ENCODE measurements at places on chromosomes 7 and 10.

- DNase-seq: peak; percentile 46
These were observed 10.9 kb upstream of the RSU1 start for GRCh38 chr10:16828114-16828568.

DNA sequence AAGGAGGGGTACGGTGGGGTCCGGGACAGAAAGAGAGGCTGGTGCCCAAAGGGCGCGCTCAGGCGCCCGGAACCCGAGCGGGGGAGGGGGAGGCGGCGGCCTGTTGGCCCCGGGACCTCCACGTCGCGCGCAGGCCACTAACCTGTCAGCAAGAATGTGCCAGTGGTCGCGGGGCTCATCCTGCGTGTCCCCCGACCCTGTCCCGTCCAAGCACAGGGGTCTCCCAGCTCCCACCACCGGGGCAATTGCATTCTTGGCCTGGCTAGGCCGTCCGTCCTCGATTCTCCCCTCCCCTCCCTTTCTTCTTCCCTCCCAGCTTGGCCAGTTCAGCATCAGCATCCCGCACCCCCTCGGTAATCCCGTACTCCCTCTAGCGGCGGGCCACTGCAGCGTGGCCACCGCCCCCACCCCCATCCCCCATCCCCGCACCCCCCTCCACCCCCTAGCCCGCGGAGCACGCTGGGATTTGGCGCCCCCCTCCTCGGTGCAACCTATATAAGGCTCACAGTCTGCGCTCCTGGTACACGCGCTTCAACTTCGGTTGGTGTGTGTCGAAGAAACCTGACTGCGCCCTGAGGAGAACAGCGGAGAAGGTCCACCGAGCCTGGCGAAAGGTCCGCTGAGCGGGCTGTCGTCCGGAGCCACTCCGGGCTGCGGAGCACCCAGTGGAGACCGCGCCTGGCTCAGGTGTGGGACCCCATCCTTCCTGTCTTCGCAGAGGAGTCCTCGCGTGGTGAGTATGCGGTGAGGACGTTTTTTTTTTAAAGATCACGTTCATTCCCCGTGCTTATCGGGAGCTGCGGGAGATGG is at the start of gene SGCE:
Gene SGCE (minus strand): TSS at position 286 of the 810 bp plus-strand sequence. CDS start 35 bp downstream, at position 251.
- DNase-seq: no peak

GRCh38 chr10:86664341-86665217 is 3.7 kb upstream of the LDB3 start:
- no peak for DNase-seq

- no peak for DNase-seq
These were observed 510.5 kb upstream of the AKR1E2 start for GRCh38 chr10:4315551-4315950.

DNA sequence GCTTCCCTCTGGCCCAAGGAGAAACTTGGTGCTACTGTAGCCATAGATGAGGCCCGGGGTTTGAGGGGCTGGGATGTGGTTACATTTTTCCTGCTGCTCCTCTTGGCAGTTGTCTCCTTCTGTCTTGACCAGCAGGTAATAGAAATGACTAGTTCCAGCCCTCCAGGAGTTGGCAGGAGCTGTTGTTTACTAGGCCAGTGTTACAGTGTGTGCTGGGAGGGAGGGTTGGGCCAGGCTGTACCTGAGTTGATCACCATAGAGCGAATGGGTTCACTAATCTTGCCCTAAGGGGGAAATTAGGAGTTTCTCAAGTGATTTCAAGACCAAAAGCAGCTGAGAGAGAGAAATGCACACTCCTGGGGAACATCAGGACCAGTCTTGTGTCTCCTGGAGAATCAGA is 34.9 kb downstream of the PAX2 start:
- DNase-seq: no peak

GRCh38 chr7:157863906-157864810 is 527.4 kb downstream of the DNAJB6 start:
- no peak for DNase-seq

DNA sequence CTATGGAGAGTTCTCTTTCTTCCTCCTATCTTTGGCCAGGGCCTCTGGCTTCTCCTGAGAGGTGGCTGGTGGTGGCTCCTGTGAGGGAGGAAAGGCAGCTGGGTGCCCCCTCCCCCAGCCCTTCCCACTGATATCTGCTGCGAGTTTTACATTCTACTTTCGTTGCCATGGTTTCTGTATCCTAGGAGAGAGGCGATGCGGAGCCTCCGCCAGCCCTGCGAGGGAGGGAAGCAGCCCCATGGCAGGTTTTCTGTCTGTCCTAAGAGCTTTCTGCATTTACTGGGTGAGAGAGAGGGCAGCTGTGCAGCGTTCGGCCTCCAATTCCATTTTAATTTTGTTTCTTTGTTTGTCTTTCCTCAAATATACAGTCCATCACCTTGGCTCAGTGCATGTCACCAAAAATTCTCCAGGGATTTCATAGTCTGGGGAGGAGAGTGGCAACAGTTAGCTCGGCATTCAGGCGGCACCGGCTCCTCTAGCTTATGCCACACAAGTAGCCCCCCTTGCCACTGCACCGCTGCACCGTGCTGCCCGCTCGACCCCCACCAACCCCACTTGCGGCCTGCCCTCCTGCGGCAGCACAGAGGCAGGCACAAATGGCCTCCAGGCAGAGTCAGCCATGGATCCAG is 20.4 kb downstream of the DNAJB12 start:
- no peak for DNase-seq

DNA sequence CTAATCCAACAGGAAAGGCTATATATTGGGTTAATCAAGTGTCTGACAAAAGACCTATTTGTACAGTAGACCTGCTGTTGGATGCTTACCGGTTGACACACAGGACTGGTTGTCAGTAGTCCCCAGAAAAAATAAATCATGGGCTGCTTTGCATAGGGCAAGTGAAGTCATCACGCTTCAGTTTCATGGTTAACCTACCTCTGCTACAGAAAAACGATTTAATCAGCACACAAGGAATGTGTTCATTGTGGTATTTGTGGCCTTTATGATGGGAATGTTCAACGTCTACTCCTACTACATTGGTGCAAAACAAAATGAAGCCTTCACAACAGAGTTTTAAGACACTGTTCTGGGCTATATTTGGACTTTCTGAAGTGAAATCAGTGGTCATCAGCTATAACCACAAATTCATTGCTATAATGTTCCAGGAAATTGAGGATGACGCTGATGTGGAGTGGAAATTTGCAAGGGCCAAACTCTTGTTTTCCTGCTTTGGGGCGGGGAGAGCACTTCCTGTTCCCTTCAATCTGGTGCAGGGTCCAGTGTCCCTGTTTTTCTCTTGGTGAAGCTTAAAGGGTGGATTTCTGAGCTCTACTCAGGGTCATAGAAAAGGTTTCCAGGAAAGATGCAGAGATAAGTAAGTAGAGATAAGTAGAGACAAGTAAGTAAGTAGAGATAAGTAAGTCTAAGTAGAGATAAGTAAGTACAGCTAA is 39.3 kb upstream of the GGCT start:
- no peak for DNase-seq

DNA sequence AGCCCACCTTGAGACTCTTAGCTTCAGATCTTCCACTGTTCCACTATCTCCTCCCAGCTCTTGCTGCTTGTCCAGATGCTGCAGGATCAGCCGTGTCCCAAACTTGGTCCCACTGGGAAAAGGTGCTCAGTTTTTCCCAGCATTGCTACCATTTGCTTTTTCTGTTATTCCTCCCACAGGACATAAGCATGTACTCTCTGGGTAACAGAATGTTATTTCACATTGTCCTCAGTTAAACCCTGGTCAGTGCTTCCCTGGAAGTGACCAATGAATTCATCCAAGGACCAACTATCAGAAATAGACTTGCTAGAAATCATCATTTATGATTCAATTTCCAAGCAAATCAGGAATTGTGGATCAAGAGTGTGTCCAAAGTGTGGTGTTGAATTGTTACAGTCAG is 179.2 kb upstream of the ZNF32 start:
- DNase-seq: no peak

DNA sequence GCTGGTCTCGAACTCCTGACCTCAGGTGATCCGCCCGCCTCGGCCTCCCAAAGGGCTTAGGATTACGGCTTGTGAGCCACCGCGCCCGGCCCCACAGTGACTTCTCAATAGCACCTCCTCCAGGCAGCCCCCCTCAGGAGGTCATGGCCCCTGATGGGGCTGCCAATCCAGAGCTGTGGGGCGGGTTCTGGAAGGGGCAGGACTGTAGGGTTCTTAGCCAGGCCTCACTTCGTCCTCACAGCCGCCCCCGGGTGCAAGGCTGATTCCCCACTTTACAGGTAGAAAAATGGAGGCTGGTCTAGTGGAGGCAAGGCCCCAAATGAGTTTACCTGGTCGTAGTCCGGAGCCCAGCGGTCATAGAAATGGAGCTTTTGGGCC is 638 bp downstream of the METTL27 start:
- no peak for DNase-seq

DNA sequence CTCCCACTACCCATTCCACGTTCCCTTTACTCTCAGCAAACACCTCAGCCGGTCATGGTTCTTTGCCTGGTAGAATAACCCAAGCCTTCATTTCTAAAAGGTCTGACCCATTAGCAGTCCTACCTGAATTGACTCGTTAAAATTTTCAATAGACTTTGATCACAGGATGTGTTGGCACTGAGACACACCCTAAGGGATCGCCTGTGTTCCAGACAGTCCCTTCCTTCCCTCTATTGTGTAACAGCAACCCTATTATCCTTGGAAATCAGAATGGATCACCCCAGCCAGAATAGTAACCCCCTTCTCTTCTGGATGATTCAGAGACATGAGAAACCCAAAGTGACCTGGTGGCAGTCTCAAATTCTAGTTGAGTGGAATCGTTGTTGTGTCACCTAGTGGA is 20.4 kb upstream of the FAM171A1 start:
- DNase-seq: no peak

Measured in central memory CD8-positive, alpha-beta T cell (primary cell).